H54 (cell line): ENCODE measurements at places on chromosomes 11 and 22.

DNA sequence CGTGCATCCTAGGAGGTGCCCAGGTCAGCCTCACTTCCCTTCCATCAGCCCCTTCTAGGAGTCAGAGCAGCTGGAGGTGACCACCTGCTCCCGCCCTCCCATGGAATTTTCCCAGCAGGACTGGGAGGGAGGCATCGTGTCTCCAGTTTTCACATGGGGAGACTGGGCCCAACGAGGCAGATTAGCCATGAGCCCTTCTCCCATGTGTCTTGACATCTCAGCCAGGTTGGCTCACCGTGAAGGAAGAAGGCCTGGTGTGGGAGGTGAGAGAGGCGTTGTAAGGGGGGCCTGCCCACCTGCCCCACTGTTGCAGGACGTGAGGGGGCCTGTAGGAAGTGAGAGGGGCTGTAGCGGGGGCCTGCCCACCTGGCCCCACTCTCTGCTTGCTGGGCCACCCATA is 1521.4 kb downstream of the BRD1 start:
- DNase-seq: no peak

DNA sequence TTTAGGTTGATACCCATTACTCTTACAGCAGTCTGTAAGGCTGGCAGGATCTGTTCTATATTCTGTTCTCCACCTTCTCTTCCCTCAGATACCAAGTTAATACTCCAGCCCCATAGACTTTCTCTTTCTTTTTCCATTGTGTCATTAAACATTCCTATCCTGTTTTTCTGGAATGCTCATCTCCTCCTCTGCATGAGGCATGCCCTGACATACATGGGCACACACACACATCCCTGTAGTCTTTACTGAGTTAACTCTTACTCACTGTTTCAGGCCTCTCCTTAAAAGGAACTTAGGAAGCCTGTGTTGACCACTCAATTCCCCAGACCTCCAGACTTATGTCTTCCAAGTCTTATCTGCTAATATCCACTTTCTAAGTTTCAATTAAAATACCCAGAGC is 476.8 kb downstream of the METTL15 start:
- no peak for DNase-seq

GRCh38 chr11:122271137-122271536 is 155.1 kb upstream of the BLID start:
- no peak for DNase-seq

DNA sequence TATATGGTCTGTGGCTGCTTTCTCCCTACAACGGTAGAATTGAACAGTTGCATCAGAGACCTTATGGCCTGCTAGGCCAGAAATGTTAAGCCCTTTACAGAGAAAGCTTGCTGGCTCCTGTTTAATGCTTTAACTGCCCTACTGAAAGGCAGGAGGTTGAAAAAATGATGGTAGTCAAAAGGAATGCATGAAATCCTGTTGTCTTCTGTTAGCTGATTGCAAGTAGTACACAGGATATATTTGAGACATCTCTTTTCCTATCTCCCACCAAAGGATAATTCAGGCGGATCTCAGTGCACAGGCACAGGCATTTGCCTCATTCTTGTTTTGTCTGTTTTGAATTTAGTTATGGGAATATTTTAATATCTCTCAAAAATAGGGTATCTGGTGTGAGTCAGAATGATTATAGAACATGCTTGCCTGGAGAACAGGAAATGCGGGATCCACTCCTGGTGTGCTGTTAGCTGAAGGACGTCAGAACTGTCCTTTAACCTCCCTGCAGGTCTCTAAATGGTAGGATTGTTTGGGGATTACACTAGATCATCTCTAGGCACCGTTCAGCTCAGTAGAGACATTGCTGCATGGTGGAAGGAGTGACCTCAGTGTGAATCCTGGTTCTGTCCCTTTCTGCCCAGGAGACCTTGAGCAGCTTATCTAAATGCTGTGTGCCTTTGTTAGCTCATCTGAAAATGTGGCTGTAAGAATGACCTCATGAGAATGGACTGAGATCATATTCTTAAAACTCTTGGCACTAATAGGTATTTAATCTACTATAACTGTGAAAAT is 49.5 kb downstream of the PACS1 start:
- peak; percentile 41 for DNase-seq

GRCh38 chr11:130600616-130601015 is 152.2 kb downstream of the ADAMTS15 start:
- no peak for DNase-seq

DNA sequence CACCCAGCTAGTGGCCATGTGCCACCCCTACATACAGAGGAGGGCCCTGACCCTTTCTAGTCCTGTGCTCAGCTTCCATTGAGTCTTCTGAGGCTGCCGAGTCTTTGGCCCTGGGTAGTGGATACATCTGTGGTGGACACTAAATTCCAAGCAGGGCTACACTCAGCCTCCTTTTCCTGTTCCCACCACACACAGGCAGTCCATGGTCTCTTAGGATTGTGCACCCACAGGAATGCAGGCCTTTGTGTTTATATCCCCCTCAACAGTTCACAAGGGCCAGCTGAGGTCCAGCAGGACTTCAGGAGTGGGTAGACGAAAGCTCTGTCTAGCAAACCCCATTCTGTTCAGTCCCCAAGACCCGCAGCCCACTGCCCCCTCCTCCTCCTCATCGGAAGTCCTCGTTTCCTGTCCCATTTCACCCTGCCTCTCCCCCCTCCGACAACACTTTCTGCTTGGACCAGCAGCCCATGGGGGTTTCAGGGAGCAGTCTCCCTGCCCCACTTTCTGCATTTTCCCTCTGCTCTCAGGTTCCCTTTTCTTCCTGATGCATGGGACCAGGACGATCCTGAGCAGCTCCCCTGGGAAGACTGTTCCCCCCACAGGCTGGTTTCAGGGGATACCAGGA is 91.8 kb downstream of the SWAP70 start:
- peak; percentile 30 for DNase-seq

- DNase-seq: no peak
Observed at GRCh38 chr22:19696504-19697276, 17.6 kb upstream of the SEPTIN5 start.

DNA sequence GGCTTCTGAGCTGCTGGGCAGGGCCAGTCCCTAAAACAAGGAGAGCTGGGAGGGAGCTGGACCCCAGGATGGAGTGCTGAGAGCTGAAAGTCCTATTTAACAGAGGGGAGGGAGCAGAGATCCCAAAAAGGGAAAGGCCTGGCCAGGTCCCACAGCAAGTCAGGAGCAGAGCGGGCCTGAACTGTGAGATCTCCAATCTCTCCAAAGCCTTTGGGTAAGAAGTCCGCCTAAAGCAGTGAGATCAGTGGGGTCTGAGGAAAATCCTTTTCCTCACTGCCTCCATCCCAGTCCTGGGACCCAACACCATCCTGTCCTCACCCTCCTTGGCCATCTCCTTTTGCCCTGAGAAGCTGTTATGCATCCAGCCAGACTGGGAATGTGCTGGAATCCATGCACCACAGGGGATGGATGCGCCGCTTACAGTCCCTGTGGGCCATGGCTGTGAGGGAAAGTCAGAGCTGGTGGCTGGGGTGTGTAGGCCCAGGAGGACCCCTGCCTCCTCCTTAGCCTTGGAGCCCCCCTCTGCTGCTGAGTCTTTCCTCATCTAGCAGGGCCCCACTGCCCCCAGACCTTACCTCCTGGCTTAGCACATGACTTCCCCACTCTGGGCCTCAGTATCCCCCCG is 8.6 kb downstream of the LRRC75B start:
- DNase-seq: no peak

- DNase-seq: no peak
Observed at GRCh38 chr22:29152954-29153719, 52.6 kb upstream of the EMID1 start.

DNA sequence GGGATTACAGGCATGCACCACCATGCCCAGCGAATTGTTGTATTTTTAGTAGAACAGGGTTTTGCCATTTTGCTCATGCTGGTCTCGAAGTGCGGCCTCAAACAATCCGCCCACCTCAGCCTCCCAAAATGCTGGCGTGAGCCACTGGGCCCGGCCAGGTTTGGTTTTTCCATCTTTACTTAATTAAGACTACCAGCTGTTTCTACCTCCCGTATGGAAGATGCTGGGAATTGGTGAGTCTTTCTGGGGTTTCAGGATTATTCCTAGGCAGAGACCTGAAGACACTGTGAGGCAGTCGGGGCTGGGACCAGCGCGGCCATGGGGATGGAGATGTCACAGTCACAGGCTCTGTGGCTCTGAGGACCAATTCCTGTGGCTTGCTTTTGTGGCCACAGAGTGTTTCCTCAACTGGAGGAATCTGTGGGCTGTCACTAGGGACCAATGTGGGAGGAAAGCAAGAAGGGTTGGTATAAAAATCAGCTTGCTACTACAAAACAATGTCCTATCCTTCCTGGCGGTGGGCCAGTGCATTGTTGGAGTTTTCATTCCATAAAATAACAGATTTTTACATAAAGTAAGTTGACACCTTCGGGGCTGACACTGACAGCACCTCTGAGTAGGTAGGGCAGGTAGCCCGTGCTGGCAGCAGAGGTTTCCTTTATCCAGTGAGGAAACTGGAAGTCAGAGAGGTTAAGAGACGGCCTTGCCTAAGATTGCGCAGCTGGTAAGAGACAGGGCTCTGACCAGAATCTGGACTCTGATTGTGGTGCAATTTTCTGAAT is 8.4 kb upstream of the FTH1 start:
- DNase-seq: no peak

DNA sequence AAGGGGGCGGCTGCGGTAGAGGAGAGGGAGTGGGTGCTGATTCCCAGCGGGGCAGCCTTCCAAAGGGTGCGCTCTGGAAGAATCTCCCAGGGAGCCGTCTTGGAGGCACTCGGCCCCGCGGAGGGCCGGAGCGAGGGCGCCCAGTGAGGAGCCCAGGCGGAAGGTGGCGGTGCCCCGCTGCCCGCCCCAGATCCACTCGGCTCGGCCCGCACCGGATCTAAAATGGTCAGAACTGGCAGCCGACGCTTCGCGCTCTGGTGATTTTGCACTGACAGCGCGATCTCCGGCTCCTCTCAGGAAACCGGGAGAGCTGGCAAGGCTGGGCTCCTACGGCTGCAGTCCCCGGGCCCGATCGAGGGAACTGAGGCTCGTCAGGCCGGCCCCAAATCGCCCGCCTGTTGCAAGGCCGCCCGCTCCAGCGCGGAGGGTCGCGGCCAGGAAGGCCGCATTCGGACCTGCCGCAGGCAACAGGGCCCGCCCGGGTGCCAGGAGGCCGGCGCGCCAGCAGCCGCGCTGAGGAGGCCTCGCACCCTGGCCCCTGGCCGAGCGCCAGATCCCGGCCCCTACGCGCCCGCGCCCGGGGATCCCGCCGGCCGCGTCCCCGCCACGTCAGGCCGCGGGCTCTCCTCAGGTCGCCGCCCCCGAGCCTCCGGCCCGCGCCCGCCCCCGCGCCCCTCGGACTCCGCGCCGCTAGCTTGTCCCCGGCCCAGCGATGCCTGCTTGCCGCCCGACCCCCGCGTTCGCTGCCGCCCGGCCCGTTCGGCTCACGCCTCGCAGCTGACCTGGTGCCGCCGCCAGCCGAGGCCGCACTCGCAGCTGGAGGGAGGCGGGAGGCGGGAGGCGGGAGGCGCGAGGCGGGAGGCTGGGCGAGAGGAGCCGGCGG is at the start of gene KLHL22:
TSS of gene KLHL22 (minus strand) at position 818 of the 883 bp plus-strand sequence. CDS start 6,584 bp downstream, outside the sequence.
- DNase-seq: peak; percentile 44

- DNase-seq: no peak
Observed at GRCh38 chr11:11107076-11107723, 245.8 kb downstream of the CSNK2A3 start.

DNA sequence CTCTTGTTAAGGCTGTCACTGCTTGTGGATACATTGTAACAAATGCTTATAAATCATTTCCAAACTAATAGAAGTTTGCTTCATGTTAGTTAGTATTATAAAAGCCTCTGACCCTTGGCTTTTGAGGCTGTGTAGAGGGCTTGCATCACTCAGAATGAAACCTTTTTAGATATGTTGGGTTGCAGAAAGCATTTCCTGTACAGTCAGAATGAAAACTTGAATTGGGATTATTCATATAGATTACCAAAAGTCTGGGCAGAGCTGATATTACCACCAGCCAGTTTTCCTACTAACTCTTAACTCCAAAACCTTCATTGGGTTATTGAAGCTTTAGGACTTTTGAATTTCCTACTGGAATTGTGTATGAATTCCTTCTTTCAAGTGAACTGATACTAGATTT is 12.0 kb downstream of the KMT2A start:
- DNase-seq: no peak

DNA sequence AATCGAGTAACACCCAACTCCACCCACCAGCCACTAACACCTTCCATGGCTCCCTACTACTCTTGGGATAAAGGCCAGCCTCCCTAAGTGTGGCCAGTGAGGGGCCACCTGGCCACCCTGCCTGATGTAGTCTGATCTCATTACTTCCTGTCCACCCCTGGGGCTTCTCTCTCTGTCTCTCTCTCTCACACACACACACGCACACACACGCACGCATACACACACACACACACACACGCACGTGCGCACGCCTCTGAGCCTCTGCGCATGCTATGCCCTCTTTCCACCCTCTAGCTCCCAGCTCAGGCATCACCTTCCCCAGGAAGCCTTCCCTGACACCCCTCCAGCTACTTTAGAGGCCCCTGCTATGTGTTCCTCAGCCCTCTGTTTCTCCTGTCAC is 3.9 kb downstream of the MFNG start:
- DNase-seq: no peak
